Activated CD4-positive, CD25-positive, alpha-beta regulatory T cell treated with anti-CD3 and anti-CD28 coated beads, Interleukin-2, amount 50 U/mL, for 72 hours (primary cell): ENCODE measurements at places on chromosomes 1 and 21.

GRCh38 chr1:32725615-32725982 is 23.0 kb upstream of the SYNC start:
- no peak for DNase-seq

GRCh38 chr1:7373876-7374562 is 397.1 kb upstream of the VAMP3 start:
- DNase-seq, result no peak

GRCh38 chr1:84997667-84998600 is 1.0 kb upstream of the MCOLN2 start:
- no peak for DNase-seq

- no peak for DNase-seq
These were observed 2.3 kb upstream of the MAP3K6 start for GRCh38 chr1:27368869-27369582.

DNA sequence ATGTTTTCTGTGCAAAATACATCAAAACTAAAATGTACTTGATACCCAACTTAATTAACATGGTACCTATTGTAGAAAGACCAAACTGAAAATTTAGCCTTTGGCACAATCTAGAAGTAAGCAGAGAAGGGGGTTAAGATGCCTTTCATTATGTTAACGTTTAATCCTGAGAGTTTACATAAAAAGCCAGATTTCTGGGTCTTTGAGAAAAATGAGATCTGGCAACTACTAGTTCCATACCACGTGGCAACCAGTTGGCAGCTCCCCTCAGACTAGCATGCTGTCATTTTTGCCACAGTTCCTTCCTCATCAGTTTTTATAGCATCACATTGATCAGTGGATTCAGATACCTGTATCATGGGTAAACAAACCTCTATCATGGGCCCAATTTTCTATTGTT is 1.5 kb downstream of the RO60 start:
- no peak for DNase-seq

DNA sequence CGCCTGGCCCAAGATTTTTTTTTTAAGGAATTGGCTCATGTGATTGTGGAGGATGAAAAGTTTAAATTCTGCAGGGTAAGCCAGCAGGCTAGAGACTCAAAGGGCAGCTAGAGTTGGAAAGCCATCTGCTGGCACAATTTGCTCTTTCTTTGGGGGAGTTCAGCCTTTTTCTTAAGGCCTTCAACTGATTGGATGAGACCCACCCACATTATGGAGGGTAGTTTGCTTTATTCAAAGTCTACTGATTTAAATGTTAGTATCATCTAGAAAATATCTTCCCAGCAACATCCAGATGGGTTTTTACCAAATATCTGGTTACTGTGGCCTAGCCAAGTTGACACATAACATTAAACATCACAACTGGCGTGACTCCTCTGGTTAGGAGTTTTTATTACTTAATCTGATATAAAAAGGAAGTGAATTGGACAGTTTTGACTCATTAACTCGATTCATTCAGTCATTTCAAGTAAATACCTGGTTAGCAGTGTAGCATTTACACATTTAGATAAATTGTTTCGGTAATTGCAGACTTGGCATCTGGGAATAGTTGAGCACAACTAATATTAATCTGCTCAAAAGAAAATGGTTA is 12.4 kb downstream of the HOOK1 start:
- no peak for DNase-seq

DNA sequence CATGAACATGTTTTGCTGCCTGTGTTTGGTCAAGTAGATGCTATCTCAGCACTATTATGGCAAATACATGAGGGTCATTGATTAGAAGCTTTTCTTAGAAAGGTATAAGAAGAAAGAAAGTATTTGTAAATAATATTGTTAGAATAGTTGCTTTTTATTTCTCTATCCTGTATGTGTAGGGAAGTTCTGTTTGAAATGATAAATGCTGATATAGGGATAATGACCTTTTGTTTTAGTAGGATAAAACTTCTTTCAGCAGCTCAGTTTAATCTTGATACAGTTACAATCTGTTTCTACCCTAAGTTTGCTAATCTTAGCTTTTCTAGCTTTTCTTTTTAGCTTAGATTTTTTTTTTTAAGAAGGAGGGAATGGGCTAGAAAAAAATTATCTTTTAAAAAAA is 63.3 kb downstream of the USP25 start:
- DNase-seq, result no peak

GRCh38 chr21:41861987-41862386 is 17.2 kb downstream of the PRDM15 start:
- no peak for DNase-seq

GRCh38 chr1:233518344-233518743 is 95.6 kb upstream of the KCNK1 start:
- no peak for DNase-seq

- DNase-seq, result no peak
These were observed 559.9 kb upstream of the PBX1 start for GRCh38 chr1:163999131-163999530.

- no peak for DNase-seq
These were observed 34.1 kb downstream of the SOAT1 start for GRCh38 chr1:179327679-179328078.

DNA sequence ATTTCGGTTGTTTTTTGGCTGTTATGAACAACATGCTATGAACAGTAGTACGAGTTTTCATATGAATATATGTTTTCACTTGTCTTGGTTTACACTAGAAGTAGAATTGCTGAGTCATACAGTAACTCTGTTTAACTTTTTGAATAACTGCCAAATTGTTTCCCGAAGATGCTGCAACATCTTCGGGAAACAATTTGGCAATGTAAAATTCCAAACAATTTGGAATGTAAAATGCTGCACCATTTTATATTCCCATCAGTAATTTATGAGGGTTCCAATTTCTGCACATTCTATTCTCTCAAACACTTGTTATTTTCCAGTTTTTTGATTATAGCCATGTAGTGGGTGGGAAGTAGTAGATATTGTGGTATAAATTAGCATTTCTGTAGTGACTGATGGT is 11.6 kb downstream of the PCBP3 start:
- no peak for DNase-seq

DNA sequence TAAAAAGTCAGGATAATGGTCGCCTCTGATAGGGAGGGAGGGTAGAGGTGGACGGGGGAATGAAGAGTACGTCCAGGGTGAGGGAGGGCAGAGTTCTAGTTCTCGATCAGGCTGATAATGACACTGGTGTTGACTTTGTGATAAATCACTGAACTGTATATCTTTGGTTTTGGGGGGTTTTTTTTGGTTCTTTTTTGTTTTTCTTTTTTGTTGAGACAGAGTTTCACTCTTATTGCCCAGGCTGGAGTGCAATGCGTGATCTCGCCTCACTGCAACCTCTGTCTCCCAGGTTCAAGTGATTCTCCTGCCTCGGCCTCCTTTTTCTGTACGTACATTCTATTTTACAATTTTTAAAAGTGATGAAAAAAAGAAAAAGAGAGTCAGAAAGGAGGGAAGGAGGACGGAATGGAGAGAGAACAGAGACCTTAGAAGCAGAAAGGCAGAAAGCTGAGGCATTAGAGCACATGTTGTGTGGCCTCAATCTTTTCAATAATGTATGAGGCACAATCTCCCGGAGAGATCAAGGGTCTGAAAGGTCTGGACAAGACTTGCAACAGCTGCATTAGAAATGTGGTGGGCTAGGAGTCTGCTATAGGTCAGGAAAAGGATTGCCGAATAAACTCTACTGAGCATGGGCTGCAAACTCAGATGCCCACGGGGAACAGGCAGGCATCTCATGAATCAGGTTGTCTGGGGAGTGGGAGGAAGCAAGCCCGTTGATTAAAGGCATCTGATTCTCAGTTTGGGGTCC is 174.8 kb downstream of the TOMM20 start:
- DNase-seq, result no peak

GRCh38 chr1:116203920-116204319 is 92.7 kb downstream of the MAB21L3 start:
- no peak for DNase-seq

DNA sequence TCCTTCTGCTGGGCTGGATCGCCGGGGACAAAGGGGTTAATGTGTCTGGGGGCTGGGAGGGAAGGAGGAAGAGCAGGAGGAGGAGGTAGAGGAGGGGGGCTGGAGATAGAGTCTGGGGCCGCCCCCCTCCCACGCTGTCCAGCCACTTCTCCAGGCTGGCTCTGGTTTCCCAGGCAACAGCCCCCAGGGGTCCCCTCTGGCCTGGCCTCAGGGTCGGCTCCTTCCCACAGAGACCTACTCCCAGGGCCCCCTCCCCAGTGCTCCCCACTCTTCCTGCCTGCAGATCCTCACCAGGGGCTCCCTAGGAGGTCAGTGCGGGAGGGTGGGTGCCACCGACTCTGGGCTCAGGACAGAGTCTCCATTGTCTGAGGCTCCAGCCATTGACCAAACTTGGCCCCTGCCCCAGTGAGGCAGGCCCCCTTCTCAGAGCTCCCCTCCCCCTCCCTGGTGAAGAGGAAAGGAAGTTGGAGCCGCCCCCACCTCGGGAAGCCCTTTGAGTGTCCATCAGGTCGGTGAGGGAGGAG is 34.1 kb downstream of the ARHGEF10L start:
- DNase-seq, result no peak

GRCh38 chr1:62076286-62076685 is 118.4 kb upstream of the L1TD1 start:
- no peak for DNase-seq

- DNase-seq, result no peak
These were observed 16.7 kb upstream of the NADK start for GRCh38 chr1:1794999-1795398.

- DNase-seq, result no peak
These were observed 18.5 kb downstream of the NCF2 start for GRCh38 chr1:183571678-183572268.

GRCh38 chr1:117627546-117628130 is 21.8 kb downstream of the TENT5C start:
- no peak for DNase-seq

DNA sequence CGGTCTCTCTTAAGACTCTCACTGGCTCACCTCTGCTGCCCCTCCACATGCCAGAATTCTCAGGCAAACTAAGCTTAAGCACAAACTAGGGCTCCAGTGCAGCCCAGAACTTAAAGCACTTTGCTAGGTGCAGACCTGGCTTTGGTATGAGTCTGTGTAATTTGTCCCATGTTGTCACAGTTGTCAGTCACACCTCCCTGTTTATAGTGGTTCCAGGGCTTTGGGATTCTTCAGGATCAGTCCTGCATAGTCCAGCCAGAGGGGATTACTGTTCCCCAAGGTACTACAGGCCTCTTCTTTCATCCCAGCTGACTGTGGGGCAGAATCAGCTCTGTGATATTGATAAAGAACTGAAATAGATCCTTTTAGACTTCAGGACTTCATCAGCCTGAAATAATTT is 105.0 kb upstream of the UBE2U start:
- DNase-seq, result no peak

DNA sequence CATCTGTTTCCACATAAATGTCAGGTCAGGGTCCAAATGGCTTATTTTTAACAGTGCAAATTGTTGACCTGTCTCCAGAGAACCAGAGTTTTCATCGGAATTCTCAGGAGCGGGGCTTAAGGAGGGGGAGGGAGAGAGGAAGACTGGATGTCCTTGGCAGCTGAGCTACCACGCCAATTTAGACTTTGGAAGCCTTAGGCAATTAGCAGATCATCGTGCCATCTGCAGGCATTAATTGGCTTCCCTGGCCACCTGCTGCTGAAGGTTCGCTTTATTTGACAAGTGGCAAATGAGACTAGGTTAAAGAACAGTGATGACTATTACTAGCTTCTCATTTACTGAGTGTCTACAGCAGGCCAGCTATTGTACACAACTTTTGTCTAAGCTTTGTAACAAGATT is 43.7 kb downstream of the HLX start:
- DNase-seq, result no peak

DNA sequence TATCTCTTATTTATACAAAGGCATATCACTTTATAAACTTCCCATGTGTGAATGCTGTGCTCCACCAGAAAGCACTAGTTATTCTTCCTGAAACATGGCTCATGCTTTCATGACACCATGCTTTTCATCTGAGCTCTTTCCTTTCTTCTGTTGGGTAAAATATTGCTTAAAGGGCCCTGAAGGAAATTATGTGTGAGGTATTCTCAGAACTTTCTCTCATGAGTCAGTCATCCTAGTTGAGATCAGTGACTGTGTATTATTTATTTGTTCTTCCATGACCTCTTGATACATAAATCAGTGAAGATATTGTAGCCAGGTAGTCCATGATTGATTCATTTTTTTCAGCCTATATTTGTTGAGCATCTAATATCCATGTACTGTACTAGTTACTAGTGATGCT is 54.8 kb downstream of the CYP2J2 start:
- no peak for DNase-seq

DNA sequence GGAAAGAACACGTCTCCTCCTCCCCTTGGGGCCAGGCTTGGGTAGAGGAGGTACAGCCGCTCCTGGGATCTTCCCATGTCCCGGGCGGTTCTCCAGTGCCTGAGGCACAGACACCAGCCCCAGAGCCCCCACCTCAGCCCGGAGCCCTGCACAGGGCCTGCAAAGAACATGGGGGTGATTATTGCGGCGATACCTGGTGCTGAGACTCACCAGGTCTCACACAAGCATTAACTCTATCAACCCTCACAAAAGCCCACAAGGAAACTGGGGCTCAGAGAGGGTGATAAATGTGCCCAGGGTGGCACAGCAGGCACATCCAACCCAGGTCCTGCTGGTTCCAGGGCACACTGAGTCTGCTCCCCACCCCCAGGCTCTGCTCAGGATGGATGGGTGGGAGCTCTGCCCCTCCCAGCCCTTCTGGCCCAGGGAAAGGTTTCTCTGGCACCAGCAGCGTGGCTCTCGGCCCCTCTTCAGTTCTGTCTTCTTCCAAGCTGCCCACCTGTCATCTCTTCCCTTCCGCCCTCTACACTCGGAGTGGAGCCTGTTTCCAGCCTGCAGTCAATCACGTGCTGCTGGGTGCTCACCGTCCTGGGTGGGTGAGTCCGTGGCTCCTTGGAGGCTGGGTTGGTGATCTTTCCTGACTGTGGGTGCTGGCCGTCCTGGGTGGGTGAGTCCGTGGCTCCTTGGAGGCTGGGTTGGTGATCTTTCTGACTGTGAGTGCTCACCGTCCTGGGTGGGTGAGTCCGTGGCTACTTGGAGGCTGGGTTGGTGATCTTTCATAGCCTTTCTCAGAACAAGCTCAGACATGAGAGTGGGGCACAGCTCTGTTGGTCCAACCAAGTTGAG is 53.6 kb upstream of the AJAP1 start:
- DNase-seq, result no peak
